ENCODE measurements at places on chromosomes 2 and 18. TPM values are rescaled to one million over a fixed set of nuclear protein-coding genes. Genes with fewer than 3 reads are reported as not detected.

The SP110 gene
- 2.7 TPM for total RNA-seq

The POLR1A gene
- 9.5 TPM for total RNA-seq

The DLGAP1 gene
- 0.14 TPM for total RNA-seq

The SERPINE2 gene
- total RNA-seq, result 786 TPM

The IL18R1 gene
- total RNA-seq, result 1.5 TPM

The ITPRIPL1 gene
- 0.43 TPM for total RNA-seq

Measured in smooth muscle cell of bladder (primary cell).